HT1080 (cell line): ENCODE measurements at places on chromosomes 6 and 20.

DNA sequence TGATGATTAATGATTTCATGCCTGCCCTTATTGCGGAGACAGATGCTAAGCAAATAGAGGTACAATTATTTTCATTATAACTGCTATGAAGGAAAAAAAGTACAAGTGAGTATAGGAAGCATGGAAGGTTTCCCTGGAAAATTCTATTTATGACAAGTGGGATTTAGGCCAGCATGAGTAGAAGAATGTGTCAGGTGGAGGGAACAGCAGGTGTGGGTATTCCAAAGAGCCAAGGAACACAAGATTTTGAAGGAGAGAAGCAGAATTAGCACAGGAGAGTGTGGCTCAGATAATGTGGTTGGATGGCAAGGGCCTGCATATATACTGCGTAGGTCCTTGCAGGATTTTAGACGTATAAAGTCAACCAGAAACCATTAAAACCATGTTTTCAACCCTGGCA lies 11.4 kb downstream of the PLCB1 start:
- no peak for DNase-seq

- DNase-seq = peak; percentile 85
These were observed 102.6 kb downstream of the CD109 start for GRCh38 chr6:73798592-73798991.

- DNase-seq = no peak
These were observed 101.8 kb downstream of the COL21A1 start for GRCh38 chr6:56145616-56146015.

DNA sequence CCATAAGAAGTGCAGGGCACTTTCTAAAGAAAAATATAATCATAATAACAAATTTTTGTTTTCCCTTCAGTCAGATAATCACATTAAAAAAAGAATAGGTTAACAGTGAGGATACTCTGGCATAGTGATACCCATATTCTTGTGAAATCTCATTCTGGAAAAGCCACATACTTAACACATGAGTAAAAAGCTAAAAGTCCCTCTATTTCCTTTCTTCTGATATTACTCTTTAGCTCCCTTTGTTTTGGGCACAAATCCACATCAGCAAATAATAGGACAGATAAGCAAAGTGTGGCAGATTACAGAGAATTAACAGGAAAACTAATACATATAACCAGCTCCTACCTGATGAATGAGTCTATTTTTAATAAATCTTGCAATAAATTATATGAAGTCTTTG lies 15.8 kb downstream of the SHPRH start:
- DNase-seq = no peak
